Stimulated activated CD4-positive, alpha-beta T cell treated with anti-CD3 and anti-CD28 coated beads, Interleukin-1b, Interleukin-23, amount 100 ng/mL, for 48 hours (primary cell): ENCODE measurements at places on chromosomes 6 and 20.

- DNase-seq = no peak
Measured at GRCh38 chr20:24011282-24011681, 22.7 kb upstream of the GGTLC1 start.

DNA sequence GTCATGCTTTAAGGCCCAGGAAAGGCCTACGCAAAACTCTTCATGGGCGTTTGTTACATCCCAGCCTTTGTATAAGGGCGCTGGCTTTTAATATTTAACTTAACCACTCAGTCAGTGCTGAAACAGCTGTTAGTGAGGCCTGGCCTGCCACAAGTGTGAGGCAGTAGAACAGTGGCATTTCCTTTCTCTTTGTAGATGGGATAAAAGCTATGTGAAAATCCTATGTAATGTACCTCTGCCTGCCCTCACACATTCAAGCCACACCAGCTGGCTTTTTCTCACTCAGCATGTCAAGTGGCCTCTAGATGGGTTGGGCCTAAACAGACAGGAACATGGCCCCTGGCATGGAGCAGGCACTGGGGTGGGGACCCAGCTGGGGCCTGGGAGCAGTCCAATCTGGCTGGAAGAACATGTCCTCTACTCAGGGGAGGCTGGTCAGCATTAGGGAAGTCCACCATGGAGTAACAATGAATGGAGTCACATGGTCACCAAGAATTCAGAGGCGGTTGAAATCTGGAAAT lies 20.7 kb downstream of the CGA start:
- no peak for DNase-seq

- DNase-seq = no peak
Measured at GRCh38 chr20:7147220-7147601, 379.7 kb downstream of the BMP2 start.

GRCh38 chr6:116386581-116387299 lies 16.0 kb downstream of the DSE start:
- DNase-seq = no peak

DNA sequence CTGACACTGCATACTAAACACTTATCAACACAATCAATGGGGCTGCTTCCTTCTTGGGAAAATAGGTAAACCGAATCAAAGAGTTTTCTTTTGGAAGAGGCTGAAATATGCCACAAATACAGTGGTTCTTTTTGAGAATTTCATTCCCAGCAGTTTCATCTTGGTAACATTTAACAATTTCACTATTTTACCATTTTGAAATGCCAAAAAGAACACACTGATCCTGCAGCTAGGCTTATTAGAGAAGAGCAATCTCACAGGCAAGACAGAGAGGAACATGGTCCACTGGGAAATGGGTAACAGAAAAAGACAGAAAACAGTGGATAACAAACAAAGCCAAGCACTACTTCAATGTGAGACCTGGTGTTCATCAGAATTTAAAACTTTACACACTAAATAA lies 2.5 kb downstream of the CNR1 start:
- DNase-seq = no peak

DNA sequence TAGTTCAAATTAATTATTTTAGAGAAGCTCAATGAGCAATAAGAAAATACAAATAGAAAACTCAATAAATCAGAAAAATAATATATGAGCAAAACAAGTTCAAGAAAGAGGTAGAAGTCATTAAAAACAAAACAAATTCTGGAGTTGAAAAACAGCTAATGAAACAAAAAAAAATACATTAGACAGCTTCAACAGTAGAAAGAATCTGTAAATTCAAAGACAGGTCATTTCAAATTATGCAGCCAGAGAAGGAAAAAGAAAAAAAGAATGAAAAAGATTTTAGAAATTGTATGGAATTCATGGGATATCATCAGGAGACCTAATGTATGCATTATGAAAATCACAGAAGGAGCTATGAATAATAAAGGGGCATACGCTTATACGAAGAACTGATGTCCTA lies 795.3 kb upstream of the ADGRB3 start:
- DNase-seq = no peak

GRCh38 chr6:166604328-166604727 lies 17.9 kb upstream of the RAMACL start:
- DNase-seq = no peak

DNA sequence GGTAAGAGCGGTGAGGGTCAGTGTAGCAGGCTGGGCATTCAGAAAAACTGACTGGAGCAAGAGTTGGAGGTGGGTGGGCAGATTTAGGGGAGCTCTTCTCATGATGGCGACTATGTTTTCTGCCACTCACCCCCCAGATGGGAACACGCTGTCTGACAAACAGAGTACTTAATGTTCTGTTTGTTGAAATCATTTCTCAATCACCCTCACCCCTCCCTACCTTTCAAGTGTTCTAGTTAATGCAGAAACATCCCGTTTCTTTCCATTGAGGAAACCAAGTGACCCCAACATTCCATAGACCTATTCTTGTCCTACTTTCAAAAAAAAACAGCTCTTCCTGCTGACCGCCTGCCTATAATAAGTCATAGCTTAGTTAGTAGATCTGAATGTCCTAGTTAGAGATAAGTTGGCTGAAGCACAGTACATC lies 132.5 kb upstream of the NEDD9 start:
- no peak for DNase-seq

- no peak for DNase-seq
Measured at GRCh38 chr6:168968228-168968627, 285.4 kb downstream of the THBS2 start.

- DNase-seq = no peak
Measured at GRCh38 chr20:51376111-51376510, 166.4 kb downstream of the NFATC2 start.

- no peak for DNase-seq
Measured at GRCh38 chr6:126570507-126570906, 230.6 kb downstream of the CENPW start.

GRCh38 chr20:4161401-4162251 lies 146.3 kb upstream of the RNF24 start:
- DNase-seq = no peak

DNA sequence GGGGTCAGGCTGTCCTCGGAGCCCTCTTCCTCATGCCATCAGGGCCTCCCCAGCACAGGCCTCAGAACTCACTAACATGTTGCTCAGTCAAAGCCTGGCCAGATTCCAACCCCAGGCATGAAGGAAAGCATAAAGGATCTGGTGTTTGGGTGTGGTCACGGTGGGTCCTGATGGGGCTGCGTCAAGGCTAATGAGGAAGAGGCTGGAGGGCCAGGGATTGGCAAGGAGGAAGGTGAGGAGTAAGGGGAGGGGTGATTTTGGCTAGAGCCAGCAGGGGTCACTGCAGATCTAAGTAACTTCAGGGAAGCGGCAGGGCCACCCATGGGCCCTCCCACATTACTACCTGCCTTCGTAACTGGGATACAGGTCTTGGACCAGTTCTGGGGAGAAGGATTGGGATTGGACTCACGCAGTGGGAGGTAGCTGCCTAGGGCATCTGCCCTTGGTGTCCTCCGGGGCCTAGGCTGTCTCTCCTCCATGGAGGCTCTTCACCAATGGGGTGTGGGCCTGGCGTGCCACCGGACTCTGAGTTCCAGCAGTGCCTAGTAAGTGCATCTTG lies 36.2 kb upstream of the MRPS18A start:
- peak; percentile 74 for DNase-seq

GRCh38 chr20:32483351-32484224 lies 101.5 kb downstream of the NOL4L start:
- DNase-seq = peak; percentile 55

GRCh38 chr20:36736451-36737182 lies 9.3 kb downstream of the NDRG3 start:
- no peak for DNase-seq

GRCh38 chr20:35840421-35840820 lies 68.6 kb downstream of the PHF20 start:
- no peak for DNase-seq

GRCh38 chr6:84516154-84516553 lies 248.2 kb downstream of the TBX18 start:
- DNase-seq = no peak

GRCh38 chr20:24382331-24382730 lies 87.1 kb upstream of the SYNDIG1 start:
- no peak for DNase-seq

- peak; percentile 43 for DNase-seq
Measured at GRCh38 chr6:31272836-31273626, 1.1 kb upstream of the HLA-C start.

DNA sequence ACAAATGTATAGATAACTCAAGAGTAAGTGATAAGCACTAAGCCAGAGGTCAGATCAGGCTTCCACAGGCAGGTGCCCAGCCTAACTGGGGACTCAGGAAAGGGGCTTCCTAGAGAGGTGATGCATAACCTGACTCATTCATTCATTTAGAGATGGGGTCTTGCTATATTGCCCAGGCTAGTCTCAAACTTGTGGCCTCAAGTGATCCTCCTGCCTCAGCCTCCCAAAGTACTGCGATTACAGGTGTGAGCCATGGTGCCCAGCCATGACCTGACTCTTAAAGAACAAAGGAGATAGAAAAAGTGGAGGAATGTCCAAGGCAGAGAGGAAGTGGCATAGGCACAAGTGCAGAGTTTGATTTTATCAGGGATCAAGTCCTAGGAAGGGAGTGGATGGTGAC lies 41.9 kb downstream of the GJA10 start:
- DNase-seq = no peak

DNA sequence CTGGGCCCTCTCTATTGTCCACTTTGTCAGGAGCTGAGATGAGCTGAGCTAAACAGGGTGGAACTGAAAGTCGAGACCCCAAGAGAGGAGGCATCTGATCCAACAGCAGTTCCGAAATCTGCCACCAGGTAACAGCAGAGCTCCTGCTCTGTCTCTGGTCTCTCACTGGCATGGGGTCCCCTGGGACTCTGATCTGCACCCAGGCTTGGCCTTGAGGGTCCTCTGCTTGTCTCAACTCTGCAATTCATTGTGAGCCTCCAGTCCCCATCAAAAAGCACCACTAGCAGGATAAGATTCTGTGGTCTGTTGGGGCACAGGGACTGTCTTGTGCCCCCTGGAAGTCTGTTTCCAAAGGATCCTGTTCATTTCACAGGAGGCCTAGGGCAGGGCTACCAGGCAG lies 62.5 kb upstream of the TOP1 start:
- no peak for DNase-seq

DNA sequence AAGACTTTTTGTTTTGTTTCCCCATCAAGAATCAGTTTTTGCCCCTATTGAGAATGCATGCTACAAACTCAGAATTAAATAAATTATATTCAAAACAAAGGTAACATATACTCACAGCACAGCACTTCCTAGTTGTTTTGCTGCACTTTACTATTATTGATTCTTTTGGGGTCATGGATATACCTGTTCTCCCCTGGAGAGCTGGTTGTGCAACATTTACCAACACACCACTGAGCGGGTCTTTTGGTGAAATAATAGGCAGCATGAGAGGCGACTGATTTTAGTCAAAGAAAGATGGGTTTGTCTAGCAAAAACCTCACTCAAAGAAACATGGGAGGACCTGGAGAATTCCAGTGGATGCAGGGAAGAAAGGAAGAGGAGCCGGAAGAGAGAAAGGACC lies 39.9 kb upstream of the CDKN1A start:
- no peak for DNase-seq

- no peak for DNase-seq
Measured at GRCh38 chr6:117138920-117139319, 126.4 kb upstream of the VGLL2 start.

DNA sequence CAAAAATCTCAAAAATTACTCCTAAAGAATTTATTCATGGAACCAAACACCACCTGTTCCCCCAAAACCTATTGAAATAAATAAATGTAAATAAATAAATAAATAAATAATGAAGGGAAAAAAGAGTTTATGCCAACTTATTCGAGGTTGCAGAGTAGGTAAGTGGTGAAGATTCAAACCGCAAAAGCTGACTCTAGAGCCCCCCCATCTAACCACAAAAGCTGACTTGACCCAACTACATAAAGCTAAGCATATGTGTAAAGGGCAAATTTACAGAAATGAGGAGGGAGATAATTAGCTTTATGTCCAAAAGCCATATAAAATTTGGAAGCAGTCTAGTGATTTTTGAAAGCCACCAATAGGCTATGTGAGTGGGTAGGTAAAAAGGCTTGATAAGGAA lies 486.9 kb downstream of the PKHD1 start:
- DNase-seq = no peak

GRCh38 chr6:105445481-105445880 lies 42.6 kb upstream of the PREP start:
- DNase-seq = no peak

DNA sequence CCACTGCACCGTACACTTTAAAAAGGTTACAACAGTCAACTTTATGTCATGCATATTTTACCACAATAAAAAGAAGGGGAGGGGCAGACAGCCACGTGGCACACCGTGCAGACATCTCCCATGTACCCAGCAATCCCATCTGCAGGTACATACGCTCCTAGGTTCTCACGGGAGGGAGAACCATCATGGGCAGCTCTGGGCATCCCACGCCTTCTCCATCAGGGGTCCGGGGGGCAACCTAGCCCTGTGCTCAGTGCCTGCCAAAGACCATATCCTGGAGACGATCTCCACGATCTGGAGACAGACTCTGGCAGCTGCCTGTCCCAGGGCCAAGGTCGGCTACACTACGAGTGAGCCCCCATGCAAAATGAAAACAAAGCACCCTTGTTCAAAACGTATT lies 2.5 kb upstream of the BNIP5 start:
- no peak for DNase-seq

DNA sequence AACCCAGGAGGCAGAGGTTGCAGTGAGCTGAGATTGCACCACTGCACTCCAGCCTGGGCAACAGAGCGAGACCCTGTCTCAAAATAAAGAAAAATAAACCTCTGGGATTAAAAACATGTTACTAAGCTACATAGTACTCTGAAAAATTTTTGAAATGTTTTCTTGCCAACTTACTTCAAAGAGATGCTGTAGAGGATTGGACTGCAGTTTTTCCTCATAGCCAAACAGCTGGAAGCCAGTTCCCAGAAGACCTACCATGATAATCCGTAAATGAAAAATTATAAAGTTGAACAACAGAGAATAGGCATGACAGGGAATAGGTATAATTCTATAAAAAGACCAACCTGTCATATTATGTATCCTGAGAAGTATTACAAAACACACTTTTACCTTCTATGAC lies 48.0 kb downstream of the RARS2 start:
- no peak for DNase-seq

DNA sequence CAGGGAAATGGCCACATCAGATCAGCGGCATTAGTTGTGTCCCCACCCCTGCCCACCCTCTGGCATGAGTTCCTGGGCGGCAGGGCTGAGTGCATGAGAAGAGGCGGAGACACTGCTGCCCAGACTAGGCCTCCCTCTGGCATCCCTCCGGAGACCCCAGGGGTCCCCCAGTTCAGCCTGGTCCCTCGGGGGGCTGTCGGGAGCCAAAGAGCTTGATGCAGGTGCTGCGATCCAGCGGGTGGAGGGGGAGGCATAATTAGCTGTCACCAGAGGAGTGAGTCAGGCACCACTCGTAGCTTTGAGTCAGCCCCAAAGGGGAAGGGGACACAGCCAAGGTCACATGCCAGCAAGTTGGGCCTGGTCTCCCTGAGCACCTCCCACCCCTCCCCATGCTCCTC lies 34.5 kb downstream of the DLGAP4 start:
- no peak for DNase-seq

GRCh38 chr20:9442858-9443257 lies 71.5 kb upstream of the LAMP5 start:
- no peak for DNase-seq

GRCh38 chr20:50412069-50412468 lies 98.1 kb upstream of the PTPN1 start:
- no peak for DNase-seq
